ENCODE measurements at places on chromosomes 5 and 9.

DNA sequence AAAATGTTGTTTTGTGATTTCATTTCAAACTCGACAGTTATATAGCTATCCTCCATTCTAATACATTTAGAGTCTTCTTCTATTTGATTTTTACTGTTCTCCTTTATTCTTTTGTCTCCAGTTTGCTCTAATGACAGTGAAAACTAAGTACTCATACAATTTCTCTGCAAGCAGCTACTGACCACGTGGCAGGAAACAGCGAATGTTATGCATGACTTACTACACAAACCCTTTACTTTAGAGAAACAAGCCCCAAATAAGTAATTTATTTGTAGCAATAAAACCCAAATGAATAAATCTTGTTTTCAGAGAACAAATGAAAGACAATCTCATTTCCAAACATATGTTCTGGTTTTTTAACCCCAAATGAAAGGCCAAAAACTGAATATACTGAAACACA, 41.9 kb downstream of the CDH6 start:
- DNase-seq, result no peak

- no peak for DNase-seq
These were observed 803.0 kb upstream of the ZNF608 start for GRCh38 chr5:125549322-125549911.

GRCh38 chr9:68950689-68951088, 63.2 kb downstream of the PRKACG start:
- DNase-seq, result no peak

DNA sequence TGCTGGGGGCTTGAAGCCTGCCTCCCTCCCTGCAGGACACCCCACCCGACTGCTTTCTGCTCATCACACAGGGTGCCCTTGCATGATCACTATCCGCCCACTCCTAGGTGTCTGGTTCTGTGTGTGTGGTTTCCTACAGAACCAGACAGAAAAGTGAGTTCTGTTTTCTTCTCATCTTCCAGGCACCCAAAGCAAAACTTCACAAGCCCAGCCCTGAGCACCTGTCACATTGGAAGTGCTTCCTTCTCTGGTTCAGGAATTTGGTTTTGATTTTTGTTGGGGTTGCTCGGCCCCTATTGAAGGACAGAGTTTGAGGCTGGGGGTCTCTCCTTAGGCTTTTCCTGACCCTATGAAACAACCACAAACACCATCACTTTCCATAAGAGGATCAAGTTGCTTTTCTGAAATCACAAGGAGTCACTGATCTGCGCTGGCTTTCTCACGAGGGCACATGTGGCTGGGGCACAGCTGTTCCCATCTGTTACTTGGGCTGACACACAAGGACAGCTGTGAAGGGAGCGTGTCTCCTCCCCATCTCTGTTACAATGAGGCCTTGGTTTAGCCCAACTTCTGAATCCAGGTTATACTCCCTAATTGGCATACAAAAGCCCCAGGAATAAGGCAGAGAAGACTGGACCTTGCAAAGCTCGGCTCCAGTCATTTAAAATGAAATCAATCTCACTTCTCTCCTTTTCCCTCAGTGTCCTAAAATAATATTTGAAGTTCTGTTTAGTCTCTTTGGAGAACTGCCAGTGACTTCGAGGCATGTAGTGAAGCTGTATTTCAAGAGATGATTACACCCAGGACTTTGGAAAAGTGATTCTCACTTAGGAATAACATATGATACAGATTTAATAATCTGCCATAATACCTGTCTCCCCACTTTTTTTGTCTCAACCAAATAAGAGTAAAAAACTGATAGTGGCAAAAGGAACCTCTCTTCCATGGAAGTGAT, 213.1 kb upstream of the GAS1 start:
- no peak for DNase-seq

- DNase-seq, result no peak
These were observed 255.4 kb downstream of the FAM114A2 start for GRCh38 chr5:153783362-153783658.

GRCh38 chr5:3694819-3695218, 99.2 kb downstream of the IRX1 start:
- DNase-seq, result no peak

GRCh38 chr5:110414360-110414759, 312.1 kb downstream of the TMEM232 start:
- no peak for DNase-seq

DNA sequence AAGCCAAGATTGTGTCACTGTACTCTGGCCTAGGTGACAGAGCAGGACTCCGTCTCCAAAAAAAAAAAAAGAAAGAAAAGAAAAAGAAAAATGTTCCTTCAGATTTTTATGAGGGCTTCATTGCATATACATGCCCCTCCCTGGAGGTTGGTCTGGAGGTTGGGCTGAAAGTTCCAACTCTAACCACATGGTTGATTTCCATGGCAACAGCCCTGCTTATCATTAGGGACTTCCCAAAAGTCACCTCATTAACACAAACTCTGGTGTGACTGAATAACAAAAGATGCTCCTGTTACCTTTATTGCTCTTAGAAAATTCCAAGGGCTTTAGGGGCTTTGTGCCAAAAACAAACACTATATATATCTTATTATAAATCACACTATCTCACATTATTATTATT, 113.8 kb downstream of the TMC1 start:
- DNase-seq, result no peak

- DNase-seq, result no peak
These were observed 70.2 kb upstream of the PLEKHG4B start for GRCh38 chr5:21654-22233.
